NCI-H1092 (cell line): ENCODE measurements at places on chromosomes 6 and 20.

GRCh38 chr6:8325743-8326142, 109.6 kb downstream of the SLC35B3 start:
- no peak for DNase-seq

- peak; percentile 60 for DNase-seq
Observed at GRCh38 chr6:138115877-138116660, 8.8 kb upstream of the PERP start.

DNA sequence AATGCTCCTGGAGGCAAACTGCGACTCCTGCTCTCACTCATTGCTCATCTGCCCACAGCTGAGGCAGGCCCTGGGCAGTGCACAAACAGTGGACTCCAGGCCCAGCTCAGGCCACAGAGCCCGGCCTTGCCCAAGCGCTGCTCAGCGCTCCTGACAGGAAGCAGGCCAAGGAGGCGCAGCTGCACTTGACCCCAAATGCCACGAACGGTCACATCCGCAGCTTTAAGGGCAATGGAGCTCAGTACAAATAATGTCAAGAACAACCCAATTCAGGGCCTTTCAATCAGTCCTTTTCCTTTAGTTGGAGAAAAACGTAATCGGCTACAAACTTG, 33.8 kb downstream of the RRBP1 start:
- no peak for DNase-seq

- DNase-seq, result no peak
Observed at GRCh38 chr20:57106030-57106682, 160.3 kb downstream of the BMP7 start.

GRCh38 chr6:98574984-98575383, 259.4 kb upstream of the POU3F2 start:
- no peak for DNase-seq

DNA sequence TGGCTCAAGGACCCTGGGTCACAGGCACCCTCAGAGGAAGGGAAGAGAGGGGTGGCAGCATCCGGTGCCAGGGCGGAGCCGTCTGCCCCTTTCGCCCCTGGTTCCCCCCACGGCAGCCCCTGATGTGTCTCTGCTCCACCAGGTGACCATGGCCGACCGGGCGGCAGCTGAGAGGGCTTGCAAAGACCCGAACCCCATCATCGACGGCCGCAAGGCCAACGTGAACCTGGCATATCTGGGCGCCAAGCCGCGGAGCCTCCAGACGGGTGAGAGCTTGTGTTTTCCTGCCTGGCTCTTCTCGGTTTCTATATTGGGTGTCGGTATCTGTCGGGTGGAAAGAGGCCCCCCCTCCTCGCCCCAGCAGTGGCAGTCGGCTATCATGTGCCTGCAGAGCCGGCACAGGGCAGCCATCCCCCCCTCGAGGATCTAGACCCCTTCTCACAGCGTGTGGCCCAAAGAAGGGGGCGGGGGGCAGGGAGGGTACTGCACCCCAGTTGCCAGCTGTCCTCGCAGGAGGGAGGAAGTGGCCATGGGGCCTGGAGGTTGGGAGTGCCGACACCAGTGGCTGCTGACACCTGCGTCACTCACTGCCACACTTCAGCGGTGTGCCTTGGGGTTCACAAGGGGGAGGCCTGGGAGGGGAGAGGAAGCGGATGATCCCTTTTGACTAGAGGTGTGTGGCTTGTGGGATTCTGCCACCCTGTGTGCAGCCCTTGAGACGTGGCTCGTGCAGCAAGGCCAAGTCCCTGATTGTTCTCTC, 1.5 kb downstream of the RBM38 start:
- DNase-seq, result no peak

DNA sequence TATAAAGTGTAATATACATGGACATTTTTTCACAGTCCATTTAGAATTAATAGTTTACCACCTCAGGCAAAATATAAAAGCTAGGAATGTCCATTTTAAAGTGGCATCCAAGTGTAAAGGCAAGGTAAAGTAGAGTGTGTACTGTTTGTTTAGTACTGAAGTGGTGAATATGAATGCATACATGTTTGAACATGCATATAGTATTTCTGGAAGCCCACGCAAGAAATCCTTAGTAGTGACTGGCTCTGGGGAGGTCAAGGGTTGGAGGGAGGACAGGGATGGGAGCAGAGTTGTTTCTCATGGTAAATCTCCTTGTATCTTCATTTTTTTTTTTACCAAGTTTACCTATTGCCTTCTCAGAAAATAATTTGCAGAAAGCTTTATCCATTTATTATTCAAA, 129.2 kb downstream of the UNC5CL start:
- DNase-seq, result no peak

- no peak for DNase-seq
Observed at GRCh38 chr20:9200620-9201019, 131.7 kb downstream of the PLCB4 start.

- DNase-seq, result no peak
Observed at GRCh38 chr20:6746901-6747609, 20.4 kb upstream of the BMP2 start.

GRCh38 chr20:33079259-33079658, at the start of gene BPIFB4:
TSS of gene BPIFB4 (plus strand) at chr20:33079643. CDS start at chr20:33081527, 1,884 bp downstream.
- no peak for DNase-seq

- DNase-seq, result no peak
Observed at GRCh38 chr6:42366011-42366705, 85.6 kb downstream of the TRERF1 start.

GRCh38 chr6:27260836-27261375, 13.4 kb downstream of the PRSS16 start:
- no peak for DNase-seq

- no peak for DNase-seq
Observed at GRCh38 chr6:12555267-12555666, 161.3 kb upstream of the PHACTR1 start.

GRCh38 chr6:143982968-143983367, 25.1 kb downstream of the PLAGL1 start:
- no peak for DNase-seq

- no peak for DNase-seq
Observed at GRCh38 chr20:1964061-1964460, 29.8 kb downstream of the PDYN start.

- no peak for DNase-seq
Observed at GRCh38 chr6:54132587-54132986, 21.3 kb downstream of the MLIP start.

DNA sequence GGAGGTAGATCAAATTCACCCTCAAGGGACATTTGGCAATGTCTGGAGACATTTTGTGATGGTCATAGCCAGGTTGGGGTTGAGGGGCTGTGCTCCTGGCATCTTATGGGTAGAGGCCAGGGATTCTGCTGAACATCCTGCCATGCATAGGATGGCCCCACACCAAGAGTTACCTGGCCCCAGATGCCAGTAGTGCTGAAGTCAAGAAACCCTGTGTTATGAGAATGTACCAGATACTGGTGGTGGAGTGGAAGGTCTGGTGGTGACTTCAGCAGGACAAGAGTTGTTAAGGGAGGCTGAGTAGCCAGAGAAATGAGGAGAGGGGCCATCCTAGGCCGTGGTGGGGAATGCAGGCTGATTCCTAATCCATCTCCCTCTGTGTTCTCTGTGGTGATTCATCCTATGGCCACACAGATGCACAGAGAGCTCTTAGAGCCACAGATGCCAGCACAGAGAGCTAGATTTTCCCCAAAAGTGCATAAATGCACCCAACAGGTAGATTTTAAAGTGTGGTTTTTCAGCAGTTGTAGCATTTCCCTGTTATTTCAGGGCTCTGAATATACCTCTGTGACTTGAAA, 43.6 kb downstream of the CDYL start:
- no peak for DNase-seq

GRCh38 chr20:37703035-37703845, 9.4 kb downstream of the CTNNBL1 start:
- no peak for DNase-seq

DNA sequence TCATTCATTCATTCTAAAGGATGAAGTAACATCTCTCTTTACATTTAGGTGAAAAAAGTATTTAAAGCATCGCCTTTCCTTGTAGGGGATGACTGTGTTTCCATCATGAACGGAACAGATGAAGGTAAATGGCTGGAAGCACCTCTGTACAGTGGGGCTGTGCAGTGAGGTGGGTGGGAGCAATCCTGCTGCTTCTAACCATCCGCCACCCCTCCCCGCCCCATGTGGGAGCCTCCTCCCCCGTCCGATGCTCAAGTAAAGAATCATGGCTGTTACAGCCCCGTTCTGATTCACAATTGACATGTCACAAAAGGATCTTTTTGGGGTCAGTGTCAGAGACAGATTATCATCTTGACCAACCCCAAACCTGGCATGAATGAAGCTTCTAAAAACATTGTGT, 19.3 kb downstream of the ENTPD6 start:
- DNase-seq, result no peak

DNA sequence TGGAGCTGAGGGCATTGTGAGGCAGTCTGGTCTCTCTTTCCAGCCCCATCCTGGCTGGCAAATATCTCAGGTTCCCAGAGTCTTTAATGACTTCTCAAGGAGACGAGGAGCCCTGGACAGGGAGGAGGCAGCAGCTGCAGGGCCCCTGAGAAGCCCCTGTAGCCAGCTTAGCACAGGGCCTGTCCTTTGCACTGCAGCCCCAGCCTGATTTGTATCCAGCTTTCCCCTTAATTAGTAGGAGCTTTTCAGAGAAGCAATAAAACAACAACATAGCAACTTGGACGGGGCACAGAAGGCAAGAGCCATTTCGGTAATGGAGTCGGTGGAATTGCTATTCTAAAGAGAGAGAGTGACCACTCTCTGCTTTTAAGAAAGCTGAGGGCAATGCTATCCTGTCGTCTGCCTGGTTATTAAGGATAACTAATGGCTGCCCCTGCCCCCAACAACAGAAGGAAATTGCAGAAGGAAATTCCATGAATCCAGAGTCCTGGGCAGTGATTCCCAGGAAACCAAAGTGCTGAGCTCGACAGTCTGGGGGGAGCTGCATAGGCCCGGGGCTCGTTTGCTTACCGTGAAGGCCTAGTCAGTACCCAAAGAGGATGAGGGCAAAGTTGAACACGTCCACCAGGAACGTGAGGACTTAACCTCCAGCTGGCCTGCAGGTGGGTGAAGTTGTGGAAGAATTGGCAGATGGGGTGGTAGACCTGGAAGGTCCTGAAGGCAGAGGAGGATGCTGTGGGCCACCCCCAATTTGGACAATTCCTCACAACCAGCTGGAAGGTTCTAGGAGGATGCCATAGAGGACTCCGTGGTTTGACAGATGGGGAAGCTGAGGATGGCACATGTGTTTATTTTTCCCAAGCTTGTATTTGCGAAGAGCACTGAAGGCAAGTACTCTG, 50.3 kb downstream of the NPEPL1 start:
- DNase-seq, result no peak

- DNase-seq, result no peak
Observed at GRCh38 chr6:137099689-137100403, 55.1 kb upstream of the IL20RA start.

DNA sequence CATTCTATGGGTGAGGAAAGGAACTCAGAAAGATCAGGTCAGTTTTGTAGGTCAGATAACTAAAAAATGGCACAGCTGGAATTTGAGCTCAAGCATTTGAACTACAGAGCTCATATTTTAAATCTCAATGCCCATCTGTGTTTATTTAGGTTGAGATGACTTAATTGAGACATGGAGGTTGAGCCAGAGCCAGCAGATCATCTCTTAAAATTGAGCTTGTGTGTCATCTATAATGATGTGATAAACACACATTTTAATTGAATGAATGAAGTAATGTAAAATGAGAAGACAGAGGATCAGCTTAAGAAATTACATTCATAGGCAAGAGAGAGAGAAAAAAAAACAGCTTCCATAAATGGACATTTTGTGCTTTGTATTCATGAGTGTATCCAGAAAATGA, 3.7 kb downstream of the MANEA start:
- DNase-seq, result no peak

- DNase-seq, result no peak
Observed at GRCh38 chr6:138757136-138757535, 16.4 kb upstream of the CCDC28A start.
